Stimulated activated CD4-positive, alpha-beta T cell treated with anti-CD3 and anti-CD28 coated beads, TNF-alpha, amount 100 ng/mL, for 1 hour (primary cell): ENCODE measurements at places on chromosomes 7 and 10.

DNA sequence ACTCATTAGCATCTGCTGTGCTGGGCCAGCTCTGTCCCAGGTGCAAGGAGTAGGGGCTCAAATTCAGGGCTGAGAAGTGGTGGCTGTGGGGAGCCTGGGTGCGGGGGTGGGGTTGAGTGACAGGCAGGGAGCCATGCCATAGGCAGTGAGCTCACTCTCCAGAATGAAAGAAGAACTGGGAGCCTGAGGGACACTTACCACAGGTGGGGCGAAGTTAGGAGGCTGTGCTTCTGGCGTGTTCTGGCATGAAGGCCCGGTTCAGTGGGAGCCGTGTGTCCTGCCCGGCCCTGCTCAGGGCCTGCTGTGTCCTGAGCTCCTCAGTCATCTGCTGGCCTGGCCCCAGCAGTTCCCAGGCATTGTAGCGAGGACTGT is 62.5 kb downstream of the MKI67 start:
- peak; percentile 22 for DNase-seq

GRCh38 chr7:154842591-154842990 is 160.3 kb downstream of the PAXIP1 start:
- no peak for DNase-seq

DNA sequence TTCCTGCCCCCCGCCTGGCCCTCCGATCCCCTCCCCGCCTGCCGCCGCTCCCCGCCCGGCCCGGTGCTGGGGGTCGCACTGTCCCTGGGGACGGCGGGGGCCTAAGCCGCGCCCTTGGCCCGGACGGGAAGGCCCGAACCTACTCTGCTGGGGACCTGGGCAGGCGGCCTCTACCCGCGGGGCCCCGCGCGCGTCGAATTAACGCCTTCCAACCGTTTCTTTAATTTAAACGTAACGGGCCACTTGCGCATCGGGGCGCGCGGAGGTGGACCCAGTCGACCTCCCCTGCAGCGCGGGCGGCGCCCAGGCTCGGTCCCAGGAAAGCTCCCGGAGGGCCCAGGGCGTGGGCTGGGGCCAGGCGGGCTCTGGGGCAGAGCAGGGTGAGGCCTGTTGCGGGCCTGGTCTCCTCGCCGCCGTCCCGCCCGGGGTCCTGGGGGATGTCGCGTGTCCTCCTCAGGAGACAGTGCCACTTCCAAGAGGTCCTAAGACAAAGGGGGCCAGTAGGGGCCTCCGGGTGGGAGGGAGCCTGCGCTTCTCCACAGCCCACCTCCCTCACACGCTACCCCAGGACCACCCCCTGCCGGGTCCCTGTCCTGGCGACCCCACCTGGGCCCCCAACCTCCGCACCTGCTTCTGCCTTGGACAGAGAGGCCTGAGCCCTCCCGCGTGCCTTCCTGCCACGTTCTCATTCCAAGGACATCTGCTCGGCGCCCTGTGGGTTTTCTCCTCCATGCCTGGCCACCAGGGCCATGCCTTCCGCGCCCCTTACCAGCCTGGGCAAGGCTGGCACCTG is 658 bp upstream of the PTPRN2 start:
- no peak for DNase-seq

DNA sequence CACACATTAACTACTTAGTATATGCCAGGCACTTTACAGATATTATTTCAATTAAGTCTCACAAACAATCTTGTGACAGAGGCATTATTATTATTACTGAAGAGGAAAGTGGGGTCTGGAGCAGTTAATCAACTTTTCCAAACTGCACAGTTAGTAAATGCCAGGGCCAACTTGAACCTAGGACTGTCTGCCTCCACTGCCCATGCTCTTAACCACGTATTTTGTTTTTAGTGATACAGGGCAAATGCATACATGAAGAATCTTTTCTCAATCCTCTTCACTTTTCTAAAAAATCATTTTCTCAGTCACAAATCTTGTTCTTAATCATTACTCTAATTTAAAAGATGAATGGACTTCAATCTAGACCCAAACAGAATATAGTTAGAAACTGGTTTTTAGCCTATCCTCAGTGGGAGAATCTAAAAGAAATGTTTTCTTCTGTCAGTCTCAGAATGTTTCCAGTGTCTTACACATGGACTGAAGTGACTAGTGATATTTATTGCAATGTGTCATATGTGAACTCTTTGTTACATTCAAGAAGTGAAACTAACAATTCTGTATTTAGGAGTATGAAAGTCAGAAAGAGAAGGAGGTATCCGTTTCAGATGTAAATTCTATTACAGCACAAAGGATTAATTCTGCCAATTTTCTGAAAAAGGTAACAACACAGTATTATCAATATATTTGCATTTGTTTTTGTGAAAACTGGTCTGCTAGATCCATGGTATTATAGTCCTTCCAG is 55.5 kb upstream of the CCNJ start:
- no peak for DNase-seq

DNA sequence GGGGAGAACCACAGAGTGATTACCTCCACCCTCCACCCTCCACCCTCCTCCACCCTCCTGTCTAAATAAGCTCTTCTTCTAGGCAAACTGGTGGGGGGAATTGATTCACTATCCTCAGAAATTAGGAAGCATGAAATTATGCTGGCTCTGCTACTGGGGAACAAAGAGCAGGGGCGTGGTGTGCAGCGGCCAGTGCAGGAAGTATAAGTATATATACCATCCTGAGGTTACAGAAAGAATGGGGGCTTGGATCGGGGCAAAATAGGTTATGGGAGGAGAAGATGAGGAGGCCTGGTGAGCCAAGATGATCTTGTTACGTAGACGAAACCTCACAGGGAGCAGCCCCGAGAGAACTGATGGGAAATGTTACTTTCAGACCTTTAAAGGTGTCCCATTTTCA is 49.1 kb downstream of the SYPL1 start:
- no peak for DNase-seq

DNA sequence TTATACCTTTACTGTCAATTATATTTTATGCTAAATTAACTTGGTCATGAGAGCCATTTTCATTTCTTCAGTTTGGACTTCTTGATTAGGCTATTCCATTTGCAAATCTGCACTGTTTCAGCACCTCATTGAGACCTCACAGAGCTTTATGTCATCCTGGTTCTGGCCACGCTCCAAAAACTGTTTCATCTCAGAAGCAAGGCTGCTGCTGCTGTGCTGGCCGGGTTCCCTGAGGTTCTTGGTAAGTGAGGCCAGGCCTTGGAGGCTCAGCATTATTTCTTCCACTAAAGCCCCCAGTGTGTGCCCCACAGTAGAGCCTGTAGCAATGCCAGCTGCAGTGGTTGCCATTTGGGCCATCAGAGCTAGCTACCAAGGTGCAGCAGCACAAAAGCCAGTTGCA is 7.8 kb upstream of the ZNF485 start:
- no peak for DNase-seq

GRCh38 chr10:95445837-95446486 is 115.2 kb downstream of the SORBS1 start:
- DNase-seq = no peak

- no peak for DNase-seq
Measured at GRCh38 chr7:26948617-26949118, 84.3 kb upstream of the SKAP2 start.

GRCh38 chr7:142709921-142710320 is 39.4 kb upstream of the PRSS1 start:
- DNase-seq = no peak

- DNase-seq = no peak
Measured at GRCh38 chr10:80493522-80494051, 39.5 kb downstream of the TSPAN14 start.

GRCh38 chr7:76201732-76202665 is at the start of gene SRRM3:
Gene SRRM3, plus strand, starts transcription at chr7:76201896. Its CDS starts 33,171 bp downstream, at chr7:76235067.
- peak; percentile 38 for DNase-seq

DNA sequence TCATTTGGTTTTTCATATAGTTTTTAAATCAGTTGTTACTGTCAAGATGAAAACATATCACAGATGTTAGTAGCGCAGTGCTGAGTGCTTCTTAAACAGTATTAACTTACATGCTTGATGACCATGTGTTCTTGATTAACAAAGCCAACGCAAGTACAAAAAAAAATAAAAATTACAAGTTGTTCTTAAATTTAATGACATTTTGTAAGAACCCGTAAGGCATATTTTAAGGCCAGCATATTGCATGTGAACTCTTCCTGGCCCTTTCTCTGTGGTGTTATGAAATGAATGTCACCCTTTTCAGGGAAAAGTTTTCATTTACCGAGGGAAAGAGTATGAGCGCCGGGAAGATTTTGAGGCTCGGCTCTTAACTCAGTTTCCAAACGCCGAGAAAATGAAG is 140.4 kb upstream of the NPS start:
- DNase-seq = no peak

DNA sequence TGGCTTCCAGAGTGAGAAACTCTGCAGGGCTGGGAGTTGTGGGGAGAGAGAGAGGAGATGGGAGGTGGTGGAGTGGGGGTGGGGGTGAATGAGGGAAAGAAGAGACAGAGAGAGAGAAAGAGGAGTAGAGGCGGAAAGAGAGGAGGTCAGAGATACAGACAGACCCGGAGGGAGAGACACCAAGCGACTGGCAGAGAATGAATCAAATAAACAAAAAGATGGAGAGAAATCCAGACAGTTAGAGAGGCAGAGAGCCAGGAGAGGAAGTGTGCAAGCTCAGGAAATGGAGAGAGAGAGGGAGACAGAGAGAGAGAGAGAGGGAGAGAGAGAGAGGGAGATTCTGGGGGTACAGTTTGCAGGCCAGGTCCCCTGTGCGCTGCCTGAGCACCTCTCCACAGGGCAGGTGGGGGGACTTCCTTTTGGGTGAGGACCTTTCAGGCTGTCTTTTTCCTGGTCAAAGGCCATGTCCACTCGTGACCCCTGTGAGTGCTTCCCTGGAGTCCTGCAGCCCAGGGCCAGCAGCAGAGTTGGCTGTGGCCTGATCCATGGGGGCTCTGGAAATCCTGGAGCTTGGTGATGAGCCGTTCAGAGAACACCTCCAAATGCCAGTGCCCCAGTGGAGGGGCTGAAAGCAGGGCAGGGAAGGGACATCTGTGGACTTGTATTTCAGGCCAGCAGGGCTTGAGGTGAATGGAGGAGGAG is 25.0 kb upstream of the PCBD1 start:
- no peak for DNase-seq

DNA sequence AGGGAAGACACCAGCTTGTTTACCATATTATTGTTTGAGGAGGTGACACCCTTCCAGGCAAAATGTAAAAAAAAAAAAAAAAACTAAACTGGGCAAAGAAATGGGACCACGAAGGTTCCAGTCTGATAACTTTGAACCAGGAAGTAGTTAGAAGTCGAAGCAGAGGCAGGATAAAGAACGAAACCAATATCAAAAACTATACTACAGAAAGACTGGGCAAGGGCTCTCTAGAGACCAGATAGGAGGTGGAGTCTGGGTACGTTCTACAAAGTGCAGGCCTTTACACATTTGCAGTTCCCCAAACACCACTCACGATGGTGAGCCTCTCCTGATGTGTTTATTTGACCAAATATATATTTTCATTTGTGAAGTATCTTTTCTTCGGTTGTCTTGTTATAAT is 125.7 kb upstream of the CDK1 start:
- DNase-seq = no peak

GRCh38 chr10:11243425-11244222 is 226.0 kb downstream of the CELF2 start:
- no peak for DNase-seq

DNA sequence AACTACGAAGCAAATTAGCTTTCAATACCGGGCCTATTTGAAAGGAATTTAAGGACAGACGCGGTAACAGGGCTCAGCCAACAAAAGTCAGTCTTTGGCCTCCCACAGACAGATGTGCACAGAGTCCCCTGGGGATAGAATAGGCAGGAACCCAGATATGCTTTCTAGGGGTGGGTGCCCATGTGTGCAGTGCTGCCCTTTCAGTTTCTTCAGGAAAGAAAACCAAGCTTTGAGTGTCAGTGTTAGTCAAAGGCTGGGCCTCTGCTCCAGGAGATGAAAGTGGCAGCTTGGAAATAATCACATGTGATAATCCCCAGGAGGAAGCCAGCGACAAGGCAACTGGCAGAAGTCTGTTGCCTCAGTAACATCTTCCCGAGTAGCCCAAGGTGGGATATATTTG is 43.8 kb upstream of the CSTF2T start:
- DNase-seq = no peak

DNA sequence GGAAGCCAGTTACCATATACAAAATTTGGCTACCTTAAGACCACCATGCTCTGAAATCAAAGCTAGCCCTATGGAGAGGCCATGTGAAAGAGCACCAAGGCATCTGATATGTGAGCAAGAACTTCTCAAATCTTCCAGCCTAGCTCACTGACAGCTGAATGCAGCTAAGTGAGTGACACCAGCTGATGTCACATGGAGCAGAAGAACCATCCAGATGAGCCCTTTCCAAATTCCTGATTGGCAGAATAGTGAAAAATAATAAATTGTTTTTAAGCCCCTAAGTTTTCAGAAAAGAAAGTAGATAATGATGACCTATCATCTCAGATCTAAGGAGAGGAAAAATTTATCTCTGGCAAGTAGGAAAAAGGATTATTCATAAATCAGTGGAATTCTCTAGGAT is 85.6 kb downstream of the CRTAC1 start:
- DNase-seq = no peak

- no peak for DNase-seq
Measured at GRCh38 chr10:77072836-77073662, 564.6 kb downstream of the KCNMA1 start.

GRCh38 chr7:73451780-73452398 is 18.3 kb downstream of the FZD9 start:
- DNase-seq = no peak

DNA sequence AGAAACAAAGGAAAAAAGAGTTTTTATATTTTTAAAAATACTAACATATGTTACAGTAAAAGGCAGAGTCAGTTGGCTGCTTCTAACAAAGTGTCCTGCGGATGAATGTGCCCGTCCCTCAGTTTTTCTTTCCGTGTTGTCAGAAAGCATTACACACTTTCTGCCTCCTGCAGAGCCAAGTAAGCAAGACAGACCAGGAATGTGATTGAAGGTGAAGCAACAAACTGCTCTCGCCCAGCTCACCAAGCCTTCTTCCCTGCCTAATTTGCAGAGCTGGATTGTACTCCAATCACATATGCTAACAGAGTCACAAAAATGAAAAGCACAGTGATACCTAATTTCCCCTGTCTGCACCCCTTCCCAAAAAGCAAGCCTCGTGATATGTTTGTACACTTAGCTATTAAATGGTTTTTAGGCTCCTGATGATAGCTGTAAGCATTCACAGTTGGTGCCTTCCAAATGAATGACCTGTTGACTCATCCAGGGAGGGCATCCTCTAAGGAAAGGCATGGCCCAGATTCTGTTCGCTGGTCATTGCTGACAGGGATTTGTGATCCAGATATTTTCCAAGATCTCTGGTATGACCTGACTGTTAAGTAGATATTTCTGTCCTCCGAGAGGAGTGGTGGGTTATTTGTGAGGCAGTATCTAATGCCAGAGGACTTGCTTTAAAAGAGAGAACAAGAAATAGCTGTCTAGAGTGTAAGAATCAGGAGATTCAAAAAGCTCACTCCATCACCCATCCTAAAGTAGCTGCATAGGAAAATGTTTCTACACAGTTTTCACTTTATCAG is 187.3 kb upstream of the PLXDC2 start:
- DNase-seq = no peak
